ENCODE measurements at places on chromosomes 7 and 10.

DNA sequence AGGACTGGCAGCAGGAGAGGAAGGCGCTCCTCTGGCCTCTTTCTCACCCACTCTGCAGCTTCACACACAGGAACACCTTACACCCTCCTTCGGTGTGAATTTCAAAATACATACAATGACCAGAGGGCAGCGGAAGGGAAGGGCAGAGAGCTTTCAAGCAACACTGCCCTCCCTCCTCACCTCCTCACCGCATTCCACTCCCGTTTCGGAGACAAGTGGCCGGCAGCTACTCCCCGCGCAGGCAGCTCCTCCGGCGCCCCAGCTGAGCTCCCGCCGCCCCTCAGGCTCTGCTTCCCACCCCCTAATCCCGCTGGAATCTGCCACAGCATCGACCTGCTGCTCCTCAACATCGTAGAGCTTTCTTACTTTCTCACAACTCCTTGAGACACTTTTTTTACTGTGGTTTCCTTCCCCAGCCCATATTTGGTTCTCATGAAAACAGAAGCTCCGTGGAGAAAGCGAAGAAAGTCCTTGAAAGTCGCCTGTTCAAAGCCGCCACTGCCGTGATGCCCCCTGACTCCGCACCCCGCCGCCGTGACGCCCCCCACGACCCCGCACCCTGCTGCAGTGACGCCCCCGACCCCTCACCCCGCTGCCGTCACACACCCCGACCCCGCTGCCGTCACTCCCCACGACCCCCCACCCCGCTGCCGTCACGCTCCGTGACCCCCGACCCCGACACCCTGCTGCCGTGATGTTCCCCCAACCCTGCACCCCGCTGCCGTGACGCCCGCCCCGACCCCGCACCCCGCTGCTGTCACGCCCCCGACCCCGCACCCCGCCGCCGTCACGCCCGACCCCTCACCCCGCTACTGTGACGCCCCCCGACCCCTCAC lies 14.6 kb upstream of the GPER1 start:
- peak; percentile 75 for DNase-seq

DNA sequence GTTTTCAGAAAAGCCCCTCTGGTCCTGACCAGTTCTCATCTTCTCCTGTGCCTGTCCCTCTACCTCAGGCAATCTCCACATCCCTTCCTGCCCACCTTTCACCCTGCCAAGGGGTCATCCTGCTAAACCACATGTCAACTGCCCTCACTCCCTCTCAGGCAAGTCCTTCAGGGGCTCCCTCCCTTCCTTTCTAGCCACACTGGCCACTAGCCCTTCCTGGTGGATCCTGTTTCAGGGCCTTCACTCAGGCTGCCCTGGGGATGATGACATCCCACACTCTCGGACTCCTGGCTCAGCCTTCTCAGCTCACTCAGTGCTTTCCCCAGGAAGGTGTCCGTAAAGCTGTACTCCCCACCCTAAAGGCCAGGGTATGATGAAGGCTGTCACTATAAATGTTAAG lies 13.4 kb downstream of the STEAP1B start:
- DNase-seq, result no peak

GRCh38 chr10:67602268-67602950 lies 93.6 kb downstream of the CTNNA3 start:
- no peak for DNase-seq

- no peak for DNase-seq
These were observed 213.3 kb downstream of the PLXDC2 start for GRCh38 chr10:20029523-20029922.

- DNase-seq, result no peak
These were observed 533.2 kb upstream of the POM121L12 start for GRCh38 chr7:52502281-52502680.

GRCh38 chr10:132332433-132332754 lies 401 bp downstream of the LRRC27 start:
- DNase-seq, result no peak

DNA sequence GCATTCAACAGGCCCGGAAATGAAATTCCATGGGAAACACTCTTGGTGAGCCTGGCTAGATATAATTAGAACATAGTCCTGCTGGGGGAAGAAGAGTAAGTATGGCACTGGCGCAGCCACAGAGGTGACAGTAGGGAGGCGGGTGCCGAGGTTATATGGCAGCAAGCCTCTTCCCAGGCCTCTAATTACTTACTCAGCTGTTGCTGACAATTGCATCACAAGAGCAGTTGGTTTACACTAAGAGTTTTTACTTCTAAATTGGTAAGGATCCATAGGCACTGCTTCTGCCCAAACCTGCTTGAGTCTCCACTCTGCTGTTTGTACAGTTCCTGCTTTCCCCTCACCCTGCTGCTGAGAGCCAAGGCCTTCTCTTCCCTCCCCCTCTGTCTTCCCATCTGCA lies 93.3 kb upstream of the DUSP5 start:
- DNase-seq, result no peak

- DNase-seq, result no peak
These were observed 251.2 kb upstream of the FZD1 start for GRCh38 chr7:91013078-91013477.

DNA sequence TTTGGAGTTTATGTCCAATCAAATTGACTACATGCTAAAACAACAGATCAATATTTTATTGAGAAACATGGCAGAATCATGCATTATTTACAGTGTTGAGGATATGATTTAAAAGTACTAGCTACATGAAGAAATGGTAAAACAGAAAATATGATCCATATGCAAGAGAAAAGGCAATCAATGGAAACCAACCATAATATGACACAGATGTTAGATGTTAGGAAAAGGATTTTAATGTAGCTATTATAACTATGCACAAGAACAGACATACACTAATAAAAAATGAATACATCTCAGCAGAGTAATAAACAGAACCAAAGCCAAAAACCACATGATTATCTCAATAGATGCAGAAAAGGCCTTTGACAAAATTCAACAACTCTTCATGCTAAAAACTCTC lies 166.2 kb upstream of the CACNA2D1 start:
- DNase-seq, result no peak

DNA sequence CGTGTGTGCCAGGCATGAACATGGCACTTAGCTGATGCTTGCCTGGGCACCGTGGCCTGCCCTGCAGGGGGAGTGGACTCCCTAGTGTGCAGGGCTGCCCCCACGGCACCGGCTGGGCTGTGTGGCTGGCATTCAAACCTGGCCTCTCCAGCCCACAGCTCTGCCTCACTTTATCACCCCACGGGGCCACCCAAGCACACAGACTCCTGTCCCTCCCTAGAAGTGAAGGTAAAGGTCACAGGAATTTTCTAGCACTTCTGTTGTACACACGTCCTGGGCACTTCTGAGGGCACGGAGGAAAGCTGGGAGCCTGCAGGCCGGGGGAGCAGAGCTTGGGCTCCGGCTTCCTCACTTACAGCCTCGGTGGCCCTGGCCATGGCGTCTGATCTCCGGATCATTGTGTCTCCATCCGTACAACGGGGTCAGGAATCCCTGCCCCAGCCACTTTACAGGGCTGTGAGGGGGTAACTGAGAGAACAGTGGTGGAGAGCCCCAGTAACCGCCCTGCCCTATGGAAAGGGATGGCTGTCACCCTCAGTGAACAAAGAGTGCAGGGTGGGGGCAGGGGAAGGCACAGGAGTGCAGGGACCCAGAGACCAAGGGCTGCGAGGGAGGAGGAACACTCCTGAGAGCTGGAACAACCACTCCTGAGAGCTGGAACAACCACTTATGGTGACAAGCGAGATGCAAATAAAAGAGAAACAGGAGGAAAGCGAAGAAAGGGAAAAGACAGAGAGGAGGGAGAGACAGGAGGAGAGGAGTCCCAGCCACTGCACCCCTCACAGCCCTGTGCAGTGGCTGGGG lies 3.9 kb upstream of the PYROXD2 start:
- no peak for DNase-seq

- no peak for DNase-seq
These were observed 70.1 kb downstream of the AMZ1 start for GRCh38 chr7:2757904-2758672.

- no peak for DNase-seq
These were observed 37.9 kb downstream of the HBP1 start for GRCh38 chr7:107206706-107207105.

GRCh38 chr10:130773941-130774340 lies 537.6 kb downstream of the TCERG1L start:
- DNase-seq, result no peak

DNA sequence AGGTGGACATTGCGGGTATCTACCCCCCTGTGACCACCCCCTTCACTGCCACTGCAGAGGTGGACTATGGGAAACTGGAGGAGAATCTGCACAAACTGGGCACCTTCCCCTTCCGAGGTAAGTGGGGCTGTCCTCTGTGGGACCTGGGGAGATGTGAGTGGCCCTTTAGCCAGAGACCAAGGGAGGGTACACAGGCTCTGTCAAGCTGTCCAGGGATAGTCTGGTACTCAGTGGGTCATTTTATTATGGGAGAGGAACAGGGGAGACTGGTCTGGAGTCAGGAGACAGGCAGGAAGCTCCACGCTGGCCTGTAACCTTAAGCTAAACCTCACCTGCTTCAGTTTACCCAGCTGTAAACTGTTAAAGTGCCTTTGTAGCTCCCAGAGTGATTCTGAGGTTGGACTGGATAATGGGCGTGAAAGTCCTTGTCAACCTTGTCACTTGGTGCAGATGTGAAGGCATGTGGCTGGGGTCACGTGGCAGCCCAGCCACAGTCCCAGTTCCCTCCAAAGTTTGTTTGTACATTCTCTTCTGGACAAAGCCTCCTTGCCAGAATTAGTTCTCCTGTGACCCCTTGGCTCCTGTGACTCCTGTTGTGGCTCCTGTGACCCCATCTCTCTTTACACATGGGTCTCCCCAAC lies 729 bp downstream of the HOGA1 start:
- DNase-seq, result no peak

DNA sequence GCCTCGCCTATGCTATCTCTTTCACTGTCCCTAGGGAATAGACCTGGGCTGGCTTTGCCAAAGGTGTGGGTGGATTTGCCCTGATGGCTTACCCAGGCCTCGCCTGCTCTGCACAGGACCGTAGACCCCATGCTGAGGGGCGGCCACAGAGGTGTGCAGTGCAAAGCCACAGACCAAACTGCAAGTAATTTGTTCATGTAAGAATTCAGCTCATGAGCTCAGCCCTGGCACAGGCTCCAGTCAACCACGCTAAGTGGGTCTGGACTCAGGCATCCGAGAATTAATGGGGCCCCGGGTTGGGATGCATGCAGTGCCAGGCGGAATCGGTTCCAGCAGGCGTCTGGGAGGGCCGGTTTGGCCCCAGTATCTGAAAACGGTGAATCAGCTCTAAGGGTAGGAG lies 445.2 kb downstream of the DNAJB6 start:
- DNase-seq, result no peak

DNA sequence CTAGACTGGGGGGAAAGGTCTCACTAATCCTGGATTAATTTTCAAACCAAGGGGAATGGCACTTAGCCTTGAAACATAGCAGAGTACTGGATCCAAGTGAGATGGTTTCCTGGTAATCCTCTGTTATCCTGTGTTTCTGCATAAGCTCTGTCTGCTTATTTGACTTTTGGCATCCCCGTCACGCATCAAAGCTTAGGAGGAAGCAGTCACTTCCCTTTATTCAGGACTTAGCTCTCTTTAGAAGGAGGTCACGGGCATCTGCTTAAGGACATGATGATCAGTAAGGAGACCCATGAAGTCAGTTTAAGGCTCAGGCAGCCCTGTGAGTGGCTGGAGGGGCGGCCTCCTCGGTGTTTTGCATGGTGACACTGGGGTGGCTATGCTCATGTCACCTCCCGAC lies 30.0 kb downstream of the TSPAN15 start:
- no peak for DNase-seq

DNA sequence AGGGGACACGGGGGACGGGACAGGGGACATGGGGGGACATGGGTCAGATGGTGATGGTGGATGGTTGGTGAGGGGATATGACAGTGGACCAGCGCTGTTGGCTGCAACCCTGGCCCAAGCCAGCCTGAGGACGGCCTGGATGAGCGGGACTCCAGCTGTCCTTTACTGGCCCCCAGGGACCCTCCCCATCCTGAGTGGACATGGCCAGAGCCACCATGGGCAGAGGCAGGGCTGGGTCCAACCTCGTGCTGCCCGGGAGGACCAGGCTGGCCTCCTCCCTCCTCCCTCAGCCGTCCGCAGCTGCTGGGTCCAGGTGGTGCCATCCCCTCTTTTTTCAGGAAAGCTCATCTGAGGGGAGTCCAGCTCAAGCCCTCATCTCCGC lies 30.4 kb downstream of the GET4 start:
- no peak for DNase-seq

DNA sequence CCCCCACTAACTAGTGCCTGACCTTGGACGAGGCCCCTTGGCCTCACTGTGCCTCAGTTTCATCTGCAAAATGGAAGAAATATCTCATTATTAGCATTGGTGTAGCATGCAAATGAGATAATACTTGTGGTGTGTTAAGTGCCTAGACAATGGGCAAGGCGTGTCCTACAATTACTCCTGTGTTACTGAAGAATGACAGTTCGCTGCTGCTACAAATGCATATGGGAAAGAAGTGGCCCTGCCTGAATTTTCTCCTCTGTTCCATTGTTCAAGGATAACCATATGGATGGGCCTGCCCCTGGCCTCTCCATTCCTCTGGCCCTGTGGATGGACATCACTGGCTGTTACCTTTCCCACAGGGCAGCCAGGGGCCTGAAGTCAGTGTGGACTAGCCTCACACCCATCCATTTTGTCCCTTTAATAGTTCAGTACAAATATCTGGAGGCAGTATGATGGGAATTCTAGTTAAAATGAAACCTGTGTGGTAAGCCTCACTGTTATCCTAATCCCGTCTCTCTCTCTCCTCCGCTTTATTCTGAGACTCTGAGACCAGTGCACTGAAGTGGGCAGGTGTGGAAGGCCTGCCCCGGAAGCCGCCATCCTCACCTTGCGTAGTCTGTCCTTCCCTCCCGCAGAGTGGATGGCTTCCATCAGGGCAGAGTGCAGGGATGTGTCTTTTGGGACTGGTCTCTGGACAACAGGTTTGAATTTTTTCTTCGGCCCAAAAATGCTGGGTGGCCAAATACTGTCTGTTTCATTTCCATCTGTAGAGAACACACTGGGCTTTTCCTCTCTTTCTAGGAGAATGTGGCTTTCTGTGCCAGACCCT lies 244.6 kb upstream of the GRB10 start:
- no peak for DNase-seq

- no peak for DNase-seq
These were observed 247.6 kb downstream of the DNAJB6 start for GRCh38 chr7:157584420-157584819.

GRCh38 chr10:98417973-98418664 lies 3.1 kb upstream of the PYROXD2 start:
- DNase-seq, result no peak

- peak; percentile 87 for DNase-seq
These were observed 114.0 kb upstream of the COBL start for GRCh38 chr7:51430480-51431086.

GRCh38 chr10:72801263-72801868 lies 92.2 kb upstream of the OIT3 start:
- no peak for DNase-seq
